ENCODE measurements at places on chromosomes 3 and 15. TPM values are rescaled to one million over a fixed set of nuclear protein-coding genes. Genes with fewer than 3 reads are reported as not detected.

GRCh38 chr3:126886217-126886616 lies 96.7 kb upstream of the PLXNA1 start:
- no peak for DNase-seq

DNA sequence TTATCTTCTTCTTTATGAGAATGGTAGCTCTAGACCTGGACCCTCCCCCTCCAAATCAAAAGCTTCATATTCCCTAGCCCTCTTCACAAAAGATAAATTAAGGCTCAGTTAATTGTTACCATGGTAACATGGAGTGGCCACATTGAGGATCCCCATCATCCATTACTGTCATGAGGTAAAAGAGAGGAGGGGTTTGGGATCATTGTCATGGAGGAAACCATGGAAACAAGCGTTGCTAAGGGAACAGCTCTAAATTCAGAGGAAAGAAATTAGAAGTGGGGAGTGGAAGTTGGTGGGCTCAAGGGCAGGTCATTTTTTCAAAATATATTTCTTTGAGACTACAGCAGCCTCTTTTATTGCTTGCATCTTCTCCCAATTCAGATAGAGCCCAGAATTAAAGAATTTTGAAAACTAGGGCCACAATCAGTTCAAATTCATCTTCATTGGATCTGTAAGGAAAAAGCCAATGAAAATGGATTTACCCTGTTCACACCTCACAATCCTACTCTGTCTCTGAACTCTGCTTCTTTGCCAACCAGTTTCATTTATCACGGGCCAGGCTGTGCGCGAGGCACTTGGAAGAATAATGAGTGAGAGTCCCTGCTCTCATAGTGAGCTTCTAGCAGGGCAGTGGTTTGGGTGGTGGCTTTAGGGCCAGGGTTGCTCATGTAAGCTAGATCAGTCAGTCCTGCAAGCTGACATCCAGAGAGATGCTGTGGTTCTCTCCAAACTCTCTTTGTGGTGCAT lies 11.6 kb upstream of the AEN start:
- no peak for DNase-seq

DNA sequence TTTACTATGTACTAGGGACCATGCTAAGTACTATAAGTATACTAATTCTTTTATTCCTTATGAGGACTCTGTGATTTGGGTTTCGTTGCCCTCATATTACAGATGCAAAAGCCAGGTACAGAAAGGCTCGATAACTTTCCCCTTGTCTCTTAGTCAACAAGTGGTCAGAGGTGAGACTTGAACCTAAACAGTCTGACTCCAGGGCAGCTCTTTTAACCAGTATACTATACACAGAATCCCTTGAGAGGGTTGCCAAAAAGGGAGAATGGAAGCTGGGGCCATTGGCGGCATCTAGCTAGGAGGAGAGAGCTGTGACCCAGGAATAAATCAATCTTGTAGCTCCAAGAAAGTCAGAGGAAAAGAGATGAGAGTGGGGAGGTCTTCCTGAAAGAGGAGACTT lies 92.4 kb downstream of the TOP2B start:
- no peak for DNase-seq

GRCh38 chr15:73936181-73936580 lies 9.9 kb downstream of the LOXL1 start:
- peak; percentile 36 for DNase-seq

The CPNE9 gene
- 0.44 TPM for total RNA-seq

DNA sequence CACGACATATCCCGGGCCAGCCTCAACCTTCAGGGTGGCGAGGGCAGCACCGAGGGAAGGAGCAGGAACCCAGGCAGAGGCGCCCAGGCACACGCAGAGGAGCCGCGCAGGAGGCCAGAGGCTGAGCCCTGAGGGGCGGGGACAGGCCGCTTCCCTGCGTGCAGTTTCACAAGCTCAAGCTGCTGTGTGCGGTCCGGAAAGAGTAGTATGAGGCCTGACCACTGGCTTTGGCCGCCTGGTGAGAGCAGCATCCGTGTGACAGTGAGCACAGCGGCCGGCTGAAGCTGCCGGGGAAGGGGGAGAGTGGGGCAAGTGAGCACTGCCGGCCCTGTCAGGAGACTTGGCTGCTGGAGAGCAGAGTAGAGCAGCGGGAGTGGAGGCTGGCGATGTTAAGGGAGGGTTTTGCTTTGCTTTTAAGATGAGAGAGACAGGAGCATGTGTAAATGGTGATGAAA lies 8.7 kb downstream of the ZDHHC19 start:
- peak; percentile 81 for DNase-seq

The CPN2 gene
- total RNA-seq = not detected

- no peak for DNase-seq
Measured at GRCh38 chr3:132593947-132594323, 3.1 kb upstream of the ACKR4 start.

GRCh38 chr3:65811086-65811761 lies 227.5 kb downstream of the MAGI1 start:
- no peak for DNase-seq

- DNase-seq = peak; percentile 56
Measured at GRCh38 chr3:8416965-8417364, 84.7 kb upstream of the LMCD1 start.

The ZCWPW2 gene
- 1.1 TPM for total RNA-seq

Data from lower lobe of right lung (tissue), 2 donors.